ENCODE measurements at places on chromosomes 4 and X. TPM values are rescaled to one million over a fixed set of nuclear protein-coding genes. Genes with fewer than 3 reads are reported as not detected.

The DNAAF6 gene
- total RNA-seq: 0.59 TPM

The VGLL1 gene
- total RNA-seq: not detected

The CT47B1 gene
- total RNA-seq: not detected

The PPP4R3C gene
- total RNA-seq: not detected

The NSUN7 gene
- total RNA-seq: 6.0 TPM

The NMU gene
- 5.7 TPM for total RNA-seq

The ATOH1 gene
- 0.77 TPM for total RNA-seq
